GDM1 (cell line): ENCODE measurements at places on chromosomes 1 and 21.

DNA sequence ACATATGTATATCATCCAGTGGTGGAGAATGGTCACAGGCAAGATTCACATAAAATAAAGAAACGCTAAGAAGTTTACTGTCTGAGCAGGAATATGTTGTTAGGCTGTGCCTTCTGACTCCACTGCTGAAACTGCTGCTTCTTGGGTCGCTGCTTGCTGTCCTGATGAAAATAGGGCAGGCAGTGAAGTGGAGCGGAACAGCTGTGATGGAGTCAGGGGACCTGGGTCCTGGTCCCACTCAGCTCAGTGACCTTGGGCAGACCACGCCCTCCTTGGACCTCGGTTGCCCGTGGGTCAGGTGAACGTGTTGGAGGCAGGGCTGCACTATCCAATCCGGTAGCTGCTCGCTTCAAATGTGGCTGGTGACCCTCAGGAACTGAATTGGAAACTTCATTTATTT lies 33.4 kb upstream of the IFFO2 start:
- DNase-seq: no peak

- no peak for DNase-seq
These were observed 18.3 kb upstream of the RNU1-4 start for GRCh38 chr1:16721871-16722641.

DNA sequence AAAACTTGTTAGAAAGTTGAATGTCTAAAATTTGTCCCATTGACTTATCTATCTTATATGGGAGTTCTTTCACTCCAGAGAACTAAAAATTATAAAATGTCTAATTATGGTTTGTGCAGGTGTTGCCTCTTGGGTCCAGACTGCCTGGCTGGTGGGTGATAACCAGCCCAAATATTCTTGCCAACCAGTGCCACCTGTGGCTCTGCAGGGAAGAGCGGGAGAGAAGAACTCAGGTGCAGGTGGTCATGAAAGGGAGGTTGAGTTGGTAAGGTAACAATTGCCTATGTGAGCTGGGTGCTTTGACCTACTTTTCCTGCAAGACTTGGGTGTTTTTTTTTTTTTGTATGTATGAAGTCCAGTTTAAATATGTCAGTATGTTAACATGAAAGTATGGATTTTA lies 10.2 kb downstream of the RPS6KC1 start:
- no peak for DNase-seq

DNA sequence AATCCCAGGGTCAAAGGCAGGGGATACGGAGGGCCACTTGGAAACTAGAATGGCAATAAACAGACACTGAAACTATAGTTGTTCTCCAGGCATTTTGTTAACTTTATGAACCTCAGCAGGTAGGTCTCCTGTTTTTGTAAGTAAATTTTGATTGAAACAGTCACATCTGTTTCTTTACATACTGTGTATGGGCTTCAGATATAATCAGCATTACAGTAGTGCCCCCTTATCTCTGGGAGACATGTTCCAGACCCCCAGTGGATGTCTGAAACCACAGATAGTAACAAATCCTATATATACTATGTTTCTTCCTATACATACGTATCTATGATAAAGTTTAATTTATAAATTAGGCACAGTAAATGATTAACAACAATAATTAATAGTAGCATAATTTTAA lies 11.5 kb downstream of the STIL start:
- no peak for DNase-seq

GRCh38 chr1:36137776-36138175 lies 11.5 kb downstream of the TRAPPC3 start:
- no peak for DNase-seq

GRCh38 chr1:173688300-173688699 lies 18.6 kb upstream of the ANKRD45 start:
- DNase-seq: no peak

DNA sequence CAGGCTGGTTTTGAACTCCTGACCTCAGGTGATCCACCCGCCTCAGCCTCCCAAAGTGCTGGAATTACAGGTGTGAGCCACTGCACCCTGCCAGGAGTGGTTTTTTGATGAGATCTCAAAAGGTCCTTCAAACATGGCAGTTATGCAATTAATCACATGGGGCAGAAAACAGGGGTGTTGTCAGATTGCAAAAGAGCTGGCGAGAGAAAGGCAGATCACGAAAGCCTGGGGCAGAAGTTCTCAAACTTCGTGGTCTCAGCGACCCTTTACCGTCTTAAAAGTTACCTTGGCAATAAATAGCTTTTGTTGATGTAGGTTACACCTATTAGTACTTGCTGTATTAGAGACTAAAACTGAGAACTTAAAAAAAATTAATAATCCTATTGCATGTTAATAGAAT lies 16.1 kb downstream of the CNR2 start:
- DNase-seq: no peak

GRCh38 chr1:15764269-15764764 lies 5.7 kb downstream of the FBLIM1 start:
- DNase-seq: no peak

DNA sequence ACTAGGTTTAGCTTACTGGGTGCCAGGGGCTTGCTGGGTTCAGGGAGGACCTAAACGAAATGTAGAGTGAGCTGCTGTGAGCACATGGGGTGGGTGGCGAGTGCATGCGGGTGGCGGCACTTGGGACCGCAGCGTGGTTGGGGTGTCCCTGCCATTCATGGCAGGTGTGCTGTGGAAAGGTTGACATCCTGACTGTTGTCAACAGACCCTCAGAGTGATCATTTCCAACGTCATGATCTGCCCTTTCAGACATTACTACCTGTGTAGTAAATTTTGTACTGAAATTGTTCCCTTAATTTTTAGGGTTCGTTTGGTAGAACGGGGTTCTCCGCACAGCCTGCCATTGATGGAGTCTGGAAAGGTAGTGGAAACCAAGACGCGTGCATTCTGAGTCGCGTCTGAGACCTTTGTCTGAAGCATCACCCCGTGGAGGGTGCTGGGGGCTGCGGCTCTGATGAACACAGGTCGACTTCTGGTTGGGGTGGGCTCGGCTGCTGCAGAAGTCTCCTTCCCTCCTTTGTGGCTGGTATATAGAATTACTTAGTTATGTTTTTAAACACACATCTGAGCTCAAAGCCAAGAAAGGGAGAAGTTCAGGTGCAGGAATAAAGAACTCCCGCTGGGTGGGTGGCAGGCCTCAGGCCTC lies 43.3 kb downstream of the S100B start:
- DNase-seq: no peak

- DNase-seq: no peak
These were observed 421 bp upstream of the LCE3A start for GRCh38 chr1:152623203-152623844.

- DNase-seq: peak; percentile 20
These were observed 1.6 kb upstream of the METTL25B start for GRCh38 chr1:156726549-156727226.

DNA sequence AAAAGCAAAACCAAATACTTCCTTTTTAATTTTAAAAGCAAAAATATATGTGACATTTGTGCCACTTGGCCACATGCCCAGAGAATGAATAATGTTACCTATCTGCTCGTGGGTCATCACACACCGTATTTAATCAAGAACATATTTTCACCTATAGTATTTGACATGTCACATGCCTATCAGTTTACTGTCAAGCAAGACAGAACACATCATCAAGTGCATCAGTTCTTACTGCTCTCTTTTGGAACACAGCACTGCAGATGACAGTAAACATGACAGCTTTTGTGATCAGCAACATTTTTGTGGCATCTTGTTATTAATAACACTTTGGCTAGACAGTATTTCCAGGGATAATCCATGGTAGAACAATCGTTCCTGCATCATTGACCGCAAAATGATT lies 134.4 kb downstream of the LRRC7 start:
- DNase-seq: no peak

- DNase-seq: peak; percentile 24
These were observed 49.2 kb upstream of the TEKT2 start for GRCh38 chr1:36034692-36035091.

GRCh38 chr21:45074818-45075595 lies 627 bp downstream of the ADARB1 start:
- no peak for DNase-seq

GRCh38 chr1:230246551-230246950 lies 179.5 kb downstream of the GALNT2 start:
- DNase-seq: no peak

- DNase-seq: no peak
These were observed 199.4 kb downstream of the LYPLAL1 start for GRCh38 chr1:219372916-219373615.

GRCh38 chr1:1760715-1761114 lies 17.6 kb downstream of the NADK start:
- DNase-seq: no peak

DNA sequence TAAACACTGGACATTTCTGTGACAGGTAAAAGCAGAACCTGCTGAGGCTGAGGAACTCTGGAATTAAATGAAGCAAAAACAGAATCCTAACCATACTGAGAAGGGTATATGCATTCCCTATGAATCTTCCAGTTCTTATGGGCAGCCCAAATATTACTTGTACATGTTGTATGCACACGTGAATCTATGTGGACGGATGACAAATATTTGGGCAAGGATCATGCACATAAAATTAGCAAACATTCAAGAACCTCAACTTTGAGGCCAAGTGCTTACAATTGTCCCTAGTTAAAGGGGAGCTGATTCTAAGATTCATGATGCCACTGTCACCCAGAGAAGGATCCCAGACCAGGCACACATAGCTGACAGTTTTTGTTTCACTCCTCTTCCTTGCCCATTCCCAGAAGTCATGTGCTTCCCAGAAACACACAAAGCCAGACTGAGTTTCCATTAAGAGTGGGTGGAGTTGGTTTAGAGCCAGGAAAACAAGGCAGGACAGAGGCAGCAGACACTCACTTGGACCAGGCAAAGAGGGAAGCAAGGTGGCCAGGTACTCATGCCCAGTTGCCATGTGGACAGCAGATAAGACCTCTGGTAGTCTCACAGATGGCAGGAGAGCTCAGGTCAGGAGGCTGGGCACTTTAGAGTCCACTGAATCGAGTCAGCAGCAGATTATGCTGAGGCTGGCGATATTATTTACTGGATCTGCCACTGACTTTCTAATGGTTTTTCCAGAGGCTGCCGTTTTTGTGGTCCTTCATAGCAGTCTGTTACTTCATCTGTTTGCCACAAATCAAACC lies 25.6 kb downstream of the AK2 start:
- DNase-seq: no peak

- DNase-seq: no peak
These were observed 369.1 kb downstream of the RGS7 start for GRCh38 chr1:240987928-240988327.

DNA sequence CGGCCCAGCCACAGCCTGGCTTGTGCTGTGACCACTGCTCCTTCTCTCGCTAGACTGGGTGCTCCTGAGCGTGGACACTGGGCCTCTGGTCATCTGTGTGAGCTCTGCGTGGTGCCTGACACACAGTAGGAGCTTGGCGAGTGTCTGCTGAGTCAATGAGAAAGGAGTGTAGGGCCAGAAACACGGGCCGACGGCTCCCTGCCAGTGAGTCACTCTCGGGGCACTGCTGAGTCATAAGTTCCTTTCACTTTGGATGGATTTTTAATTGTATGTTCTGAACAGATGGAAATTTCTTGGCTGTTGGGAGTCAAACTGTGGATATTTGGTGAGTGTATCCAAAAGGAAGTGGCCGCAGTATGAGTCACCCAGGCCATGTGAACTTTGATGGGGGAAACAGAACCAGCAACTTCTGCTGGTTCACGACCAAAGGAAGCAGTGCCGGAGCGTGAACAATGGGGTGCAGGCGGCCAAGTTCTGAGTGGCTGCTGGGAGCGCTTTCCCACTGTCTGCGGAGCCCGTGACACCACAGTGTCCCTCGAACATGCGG lies 41.0 kb upstream of the COL18A1 start:
- no peak for DNase-seq

DNA sequence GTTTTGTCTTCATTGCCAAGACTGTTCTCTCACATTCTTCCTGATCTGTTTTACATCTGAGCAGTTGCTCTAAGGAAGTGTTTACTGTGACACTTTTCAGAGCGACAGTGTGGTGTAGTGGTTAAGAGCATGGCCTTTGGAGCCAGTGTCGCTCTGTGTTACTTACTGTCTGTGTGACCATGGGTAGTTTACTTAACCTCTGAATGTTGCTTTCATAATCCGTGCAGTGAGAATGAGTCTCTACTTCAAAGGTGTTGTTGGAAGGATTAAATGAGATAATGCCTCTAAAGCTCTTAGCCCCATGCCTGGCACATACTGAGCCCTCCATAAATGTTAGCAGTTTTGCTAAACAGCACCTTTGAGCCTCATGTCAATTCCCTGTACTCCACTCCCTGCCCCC lies 35.9 kb upstream of the ZFP69B start:
- DNase-seq: no peak

- no peak for DNase-seq
These were observed 6.7 kb downstream of the KIAA0040 start for GRCh38 chr1:175185903-175186302.

DNA sequence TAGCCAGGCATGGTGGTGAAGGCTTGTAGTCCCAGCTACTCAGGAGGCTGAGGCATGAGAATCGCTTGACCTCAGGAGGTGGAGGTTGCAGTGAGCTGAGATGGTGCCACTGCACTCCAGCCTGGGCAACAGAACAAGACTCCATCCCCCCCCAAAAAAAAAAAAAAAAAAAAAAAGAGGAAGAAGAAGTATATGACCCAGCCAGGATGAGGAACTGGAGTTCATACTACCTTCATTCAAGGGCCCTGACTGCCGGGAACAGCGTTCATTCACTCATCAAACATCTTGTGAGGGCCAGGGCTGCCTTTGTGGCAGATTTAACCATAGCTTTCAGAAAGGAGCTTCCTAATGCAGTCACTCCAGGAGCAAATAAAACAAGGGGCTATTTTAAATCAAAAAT lies 127.6 kb downstream of the MRPS6 start:
- no peak for DNase-seq

DNA sequence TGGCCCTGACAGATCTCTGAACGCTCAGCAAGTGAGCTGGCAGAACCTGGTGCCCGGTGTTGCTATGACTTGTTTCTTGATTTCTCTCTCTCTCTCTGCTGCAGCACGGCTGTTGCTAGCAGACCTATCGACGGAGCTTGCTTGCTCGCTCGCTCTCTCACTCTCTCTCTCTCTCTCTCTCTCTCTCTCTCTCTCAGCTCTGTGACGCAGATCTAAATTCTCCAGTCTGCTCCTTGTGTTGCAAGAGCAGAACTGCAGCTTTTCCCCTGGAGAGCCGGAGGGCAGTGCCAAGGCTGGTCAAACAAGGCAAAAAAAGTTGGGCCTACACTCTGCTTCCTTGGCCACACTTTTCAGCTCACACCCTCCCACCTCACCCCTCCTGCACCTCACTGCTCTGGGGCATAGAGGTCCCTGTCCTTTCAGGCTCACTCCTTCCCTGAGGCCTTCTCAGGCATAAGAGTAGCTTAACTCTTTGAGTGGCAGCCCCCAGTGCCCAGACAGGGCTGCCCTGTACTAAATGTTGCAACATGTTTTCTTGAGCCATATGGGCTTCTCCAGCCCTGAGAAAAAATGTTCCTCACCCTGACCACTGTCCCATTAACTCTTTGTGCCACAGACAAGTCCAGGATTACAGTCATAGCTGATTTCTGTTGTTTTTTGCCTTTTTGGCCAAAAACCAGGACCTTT lies 72.2 kb downstream of the CD46 start:
- DNase-seq: no peak

DNA sequence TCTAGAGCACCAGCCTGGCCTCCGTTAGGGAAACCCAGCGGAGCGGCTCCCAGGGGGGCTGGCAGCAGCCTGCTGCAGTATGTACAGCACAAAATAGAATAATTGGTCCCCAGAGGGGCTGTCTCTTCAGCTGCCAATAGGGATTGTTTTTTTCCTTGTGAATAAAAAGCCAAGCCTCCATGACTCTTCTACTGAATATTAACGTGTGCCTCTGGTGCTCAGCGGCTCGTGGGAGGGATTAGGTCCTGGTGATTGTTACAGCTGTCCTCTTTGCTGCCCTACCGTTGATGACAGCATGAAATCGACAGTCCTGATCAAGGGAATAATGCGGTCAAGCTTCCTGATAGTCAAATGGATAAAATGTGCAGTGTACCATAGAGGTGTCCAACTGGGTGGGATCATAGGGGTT lies 190.7 kb upstream of the RUNX1 start:
- DNase-seq: no peak
